Uterus (tissue), 4 donors: ENCODE measurements at places on chromosomes 12 and 14. TPM values are rescaled to one million over a fixed set of nuclear protein-coding genes. Genes with fewer than 3 reads are reported as not detected.
A peak's percentile ranks its signal among the peaks of the same experiment; 100 is the strongest.

DNA sequence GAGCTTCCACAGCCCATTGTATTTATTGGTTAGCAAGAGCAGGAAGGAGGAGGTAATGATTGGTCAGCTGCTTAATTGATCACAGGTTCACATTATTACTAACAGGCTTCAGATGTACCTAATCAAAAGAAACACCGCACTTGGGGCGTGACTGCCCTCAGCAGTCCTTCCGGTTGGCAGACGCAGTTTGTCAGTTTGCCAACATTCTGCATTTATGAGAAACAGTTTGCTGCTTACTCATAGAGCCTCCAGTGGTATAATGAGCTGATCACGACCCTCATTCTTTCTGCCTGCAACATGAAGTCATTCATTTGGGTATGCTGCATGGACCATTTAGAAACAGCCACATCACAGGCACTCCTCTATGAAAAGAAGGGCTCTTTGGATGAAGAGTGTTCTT, 42.5 kb upstream of the PPM1H start:
- no peaks in the 10 kb centered on the region for H3K27me3 ChIP-seq
- H3K4me1 ChIP-seq = no peaks in the 10 kb centered on the region
- H3K27ac ChIP-seq = no peak overlapping the region
- H3K36me3 ChIP-seq = no peaks in the 10 kb centered on the region
- H3K4me3 ChIP-seq = no peak overlapping the region

GRCh38 chr14:65208548-65208947, 106.2 kb upstream of the MAX start:
- H3K36me3 ChIP-seq = no peaks in the 10 kb centered on the region
- no peak overlapping the region for H3K27ac ChIP-seq
- no peaks in the 10 kb centered on the region for H3K27me3 ChIP-seq
- no peak for DNase-seq

GRCh38 chr14:22226381-22226780, 362.6 kb downstream of the DAD1 start:
- H3K4me3 ChIP-seq = no peak overlapping the region
- H3K27me3 ChIP-seq = no peaks in the 10 kb centered on the region
- no peaks in the 10 kb centered on the region for H3K36me3 ChIP-seq
- no peak for DNase-seq
- H3K27ac ChIP-seq = no peak overlapping the region

- DNase-seq = no peak
- H3K27me3 ChIP-seq = no peaks in the 10 kb centered on the region
- H3K4me1 ChIP-seq = no peaks in the 10 kb centered on the region
Measured at GRCh38 chr12:20128928-20129327, 239.4 kb upstream of the PDE3A start.

DNA sequence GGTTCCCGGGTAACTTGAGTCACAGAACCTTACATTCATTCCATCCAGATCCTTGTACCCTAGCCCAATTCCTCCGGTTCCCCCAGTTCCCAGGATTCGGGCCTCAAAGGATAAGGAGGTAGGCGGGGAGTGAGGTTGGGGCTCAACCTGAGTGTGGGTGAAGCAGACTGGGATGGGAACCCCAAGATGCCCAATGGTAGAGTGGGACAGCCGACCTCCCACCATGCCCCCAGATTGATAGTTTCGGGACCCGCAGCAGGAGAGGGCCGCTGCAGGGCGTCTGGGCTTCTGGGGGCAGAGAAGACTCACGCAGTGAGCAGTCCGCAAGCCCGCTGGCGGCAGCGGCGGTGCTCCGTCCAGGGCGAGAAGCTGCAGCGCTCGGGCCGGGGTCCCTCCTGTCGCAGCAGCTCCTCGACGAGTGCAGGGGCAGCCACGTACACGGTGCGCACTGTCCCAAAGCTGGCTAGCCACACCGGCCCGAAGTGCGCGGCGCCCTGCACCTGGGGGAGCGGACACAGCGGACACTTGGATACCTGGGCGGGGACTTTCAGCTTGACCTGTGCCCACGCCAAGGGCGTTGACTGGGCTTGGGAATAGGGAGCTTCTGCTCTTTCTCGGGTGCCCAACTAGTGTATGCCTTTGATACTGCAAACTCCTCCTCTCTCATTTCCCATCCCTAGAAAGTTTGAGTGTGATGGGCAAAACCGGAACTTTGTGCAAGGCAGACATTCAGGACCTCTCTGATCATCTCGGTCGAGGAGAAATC, 997 bp downstream of the CYP27B1 start:
- H3K4me3 ChIP-seq = no peak overlapping the region
- DNase-seq = no peak
- no peaks in the 10 kb centered on the region for H3K36me3 ChIP-seq
- H3K27ac ChIP-seq = no peak overlapping the region
- peaks cover 26% of the 10 kb centered on the region for H3K27me3 ChIP-seq
- no peaks in the 10 kb centered on the region for H3K4me1 ChIP-seq

Gene KLRB1
- not detected for total RNA-seq

- no peaks in the 10 kb centered on the region for H3K27me3 ChIP-seq
- no peaks in the 10 kb centered on the region for H3K36me3 ChIP-seq
- no peaks in the 10 kb centered on the region for H3K4me1 ChIP-seq
- DNase-seq = no peak
- H3K4me3 ChIP-seq = no peak overlapping the region
Measured at GRCh38 chr14:102853648-102854047, 68.8 kb upstream of the AMN start.

Gene L3HYPDH
- total RNA-seq = 39.4 TPM

DNA sequence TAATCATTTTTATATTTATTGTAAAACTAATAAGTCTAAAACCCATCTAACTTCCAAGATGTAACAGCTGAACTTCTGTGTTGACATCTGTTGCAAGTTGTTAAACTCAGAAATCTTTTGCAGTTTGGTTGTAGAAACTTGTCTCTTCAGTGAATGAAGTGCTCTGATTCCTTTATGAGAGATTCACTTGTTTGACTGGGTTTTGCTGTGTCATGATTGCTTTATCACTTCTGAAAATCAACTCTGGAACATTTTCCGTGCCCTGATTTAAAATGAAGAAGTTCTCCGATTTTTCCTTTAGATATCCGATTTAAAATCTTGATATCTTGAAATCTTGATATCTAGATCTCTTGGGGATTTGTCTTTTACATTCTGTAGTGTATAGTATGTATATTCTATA, 65.1 kb downstream of the DIP2B start:
- no peak overlapping the region for H3K4me3 ChIP-seq
- peak overlapping the region; percentile 54 for H3K27ac ChIP-seq

Gene TMEM30B
- 6.4 TPM for total RNA-seq

DNA sequence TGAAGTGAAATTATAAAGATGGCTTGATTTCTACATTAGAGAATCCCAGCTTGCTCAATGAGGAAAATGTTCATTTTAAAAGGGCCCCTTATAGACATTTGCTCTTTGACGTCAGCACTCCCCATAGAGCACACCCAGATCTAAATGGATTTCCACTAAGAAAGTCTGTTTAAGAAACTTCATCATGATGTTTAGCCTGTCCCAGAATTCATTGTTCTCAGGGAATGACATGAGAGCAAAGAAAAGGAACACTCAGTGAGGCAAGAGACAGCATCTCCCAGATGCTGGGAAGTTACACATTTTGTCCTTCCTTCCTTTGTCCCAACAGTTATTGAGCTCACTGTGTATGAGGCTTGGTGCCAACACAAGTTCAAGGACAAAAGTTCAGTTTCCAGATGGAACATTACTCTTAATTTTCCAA, 4.9 kb downstream of the PHLDA1 start:
- H3K4me1 ChIP-seq = no peaks in the 10 kb centered on the region
- H3K36me3 ChIP-seq = no peaks in the 10 kb centered on the region
- DNase-seq = no peak
- H3K27ac ChIP-seq = peak overlapping the region; percentile 15
- H3K4me3 ChIP-seq = no peak overlapping the region

DNA sequence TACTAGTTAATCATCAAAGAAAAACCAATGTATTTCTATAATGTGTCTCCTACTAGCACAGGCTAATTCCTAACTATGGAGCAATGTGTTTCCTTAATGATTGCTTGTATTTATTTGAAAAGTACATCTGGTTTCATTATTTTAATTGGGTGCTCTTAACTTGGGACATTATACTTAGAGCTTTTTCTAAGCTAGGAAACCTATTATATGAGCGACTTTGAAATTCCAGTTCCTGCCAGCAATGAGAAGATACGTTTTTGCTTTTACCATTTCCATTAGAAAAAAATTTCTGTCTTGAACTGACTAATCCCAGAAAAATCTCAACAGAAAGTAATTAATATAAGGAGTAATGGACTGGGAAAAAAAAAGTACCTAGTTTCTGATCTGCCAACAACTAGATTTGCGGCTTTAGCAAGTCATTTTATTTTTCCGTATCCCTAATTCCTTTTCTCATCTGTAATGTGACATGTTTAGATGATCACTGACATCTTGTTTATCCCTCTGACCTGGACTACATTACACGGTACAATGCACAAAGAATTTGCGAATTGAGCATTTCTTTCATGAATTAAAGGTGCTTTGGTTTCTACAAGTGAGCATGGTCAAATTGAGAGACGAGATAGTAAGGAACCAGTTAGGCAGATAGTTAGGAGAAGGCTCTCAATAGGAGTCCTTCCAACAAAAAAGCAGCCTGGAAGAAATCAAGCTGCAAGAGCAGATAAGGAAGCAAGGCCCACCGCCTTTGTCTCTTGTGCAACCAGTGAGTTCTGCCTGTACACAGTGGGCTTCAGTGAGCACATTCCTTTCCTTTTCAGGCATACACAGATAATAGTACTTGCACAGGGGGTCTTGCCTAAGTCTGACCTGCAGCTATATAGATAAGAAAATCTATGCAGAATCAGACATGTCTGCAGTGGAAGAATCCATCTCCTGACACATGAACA, 1765.0 kb upstream of the FLRT2 start:
- no peaks in the 10 kb centered on the region for H3K36me3 ChIP-seq
- H3K27ac ChIP-seq = no peak overlapping the region
- no peaks in the 10 kb centered on the region for H3K4me1 ChIP-seq
- no peak for DNase-seq
- H3K27me3 ChIP-seq = no peaks in the 10 kb centered on the region

- H3K27me3 ChIP-seq = no peaks in the 10 kb centered on the region
- H3K27ac ChIP-seq = no peak overlapping the region
- H3K4me3 ChIP-seq = no peak overlapping the region
- no peaks in the 10 kb centered on the region for H3K4me1 ChIP-seq
- H3K36me3 ChIP-seq = no peaks in the 10 kb centered on the region
- DNase-seq = no peak
Measured at GRCh38 chr12:26791301-26791791, 41.6 kb downstream of the ITPR2 start.
